ENCODE measurements at places on chromosomes 11 and 22.
A peak's percentile ranks its signal among the peaks of the same experiment; 100 is the strongest.

- peak; percentile 58 for DNase-seq
These were observed 884 bp downstream of the IL10RA start for GRCh38 chr11:117986981-117987574.

DNA sequence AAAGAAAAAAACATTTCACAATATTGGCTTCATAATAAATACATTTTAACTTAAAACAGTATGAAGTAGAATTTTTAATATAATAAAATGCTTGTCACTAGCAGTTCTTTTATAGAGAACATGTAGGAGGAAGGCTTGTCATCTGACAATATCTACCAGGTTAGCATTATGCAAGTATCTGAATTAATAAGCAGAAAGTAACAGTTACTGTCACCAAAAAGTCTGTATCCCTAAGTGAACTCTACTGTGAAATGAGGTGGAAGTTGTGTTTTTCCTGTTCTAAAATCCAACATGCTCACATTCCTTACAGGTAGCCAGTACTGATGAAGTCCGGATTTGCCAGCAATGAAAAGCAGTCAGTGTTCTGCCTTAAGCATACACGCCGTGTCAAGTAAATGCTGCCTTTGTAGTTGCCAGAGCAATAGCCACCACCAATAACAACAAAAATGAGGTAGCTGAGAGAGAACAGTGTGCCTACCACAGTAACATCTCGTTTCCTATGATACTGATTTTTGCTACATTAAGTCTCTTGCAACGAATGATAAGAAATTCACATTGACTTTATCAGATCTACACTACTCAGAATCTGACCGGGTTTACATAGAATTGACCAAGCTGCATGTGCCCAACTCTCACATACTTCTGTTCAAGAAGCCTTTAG is 95.5 kb downstream of the SIK3 start:
- no peak for DNase-seq

- no peak for DNase-seq
These were observed 24.9 kb downstream of the PICALM start for GRCh38 chr11:86043765-86044503.

- DNase-seq, result no peak
These were observed 4.4 kb downstream of the CTSD start for GRCh38 chr11:1759151-1759850.

GRCh38 chr11:128288368-128288767 is 299.0 kb downstream of the ETS1 start:
- DNase-seq, result no peak

GRCh38 chr11:28476864-28477263 is 368.7 kb downstream of the METTL15 start:
- DNase-seq, result no peak
